ENCODE measurements at places on chromosomes 16 and 17. TPM values are rescaled to one million over a fixed set of nuclear protein-coding genes. Genes with fewer than 3 reads are reported as not detected.

- H3K36me3 ChIP-seq = peaks cover 80% of the 10 kb centered on the region
- H3K27ac ChIP-seq = peak overlapping the region; percentile 98
- no peaks in the 10 kb centered on the region for H3K27me3 ChIP-seq
- peaks cover 60% of the 10 kb centered on the region for H3K4me1 ChIP-seq
- DNase-seq = peak; percentile 46
These were observed 315.6 kb downstream of the SEC14L1 start for GRCh38 chr17:77456271-77456950.

- H3K36me3 ChIP-seq = peaks cover 9% of the 10 kb centered on the region
- peak overlapping the region; percentile 55 for H3K4me3 ChIP-seq
- H3K27ac ChIP-seq = peak overlapping the region; percentile 95
- no peaks in the 10 kb centered on the region for H3K27me3 ChIP-seq
- peaks cover 72% of the 10 kb centered on the region for H3K4me1 ChIP-seq
These were observed 6.9 kb upstream of the MAPK7 start for GRCh38 chr17:19371259-19372010.

- no peak for DNase-seq
- H3K27ac ChIP-seq = no peak overlapping the region
- H3K4me3 ChIP-seq = no peak overlapping the region
These were observed 322.5 kb downstream of the PMP22 start for GRCh38 chr17:14942526-14943190.

DNA sequence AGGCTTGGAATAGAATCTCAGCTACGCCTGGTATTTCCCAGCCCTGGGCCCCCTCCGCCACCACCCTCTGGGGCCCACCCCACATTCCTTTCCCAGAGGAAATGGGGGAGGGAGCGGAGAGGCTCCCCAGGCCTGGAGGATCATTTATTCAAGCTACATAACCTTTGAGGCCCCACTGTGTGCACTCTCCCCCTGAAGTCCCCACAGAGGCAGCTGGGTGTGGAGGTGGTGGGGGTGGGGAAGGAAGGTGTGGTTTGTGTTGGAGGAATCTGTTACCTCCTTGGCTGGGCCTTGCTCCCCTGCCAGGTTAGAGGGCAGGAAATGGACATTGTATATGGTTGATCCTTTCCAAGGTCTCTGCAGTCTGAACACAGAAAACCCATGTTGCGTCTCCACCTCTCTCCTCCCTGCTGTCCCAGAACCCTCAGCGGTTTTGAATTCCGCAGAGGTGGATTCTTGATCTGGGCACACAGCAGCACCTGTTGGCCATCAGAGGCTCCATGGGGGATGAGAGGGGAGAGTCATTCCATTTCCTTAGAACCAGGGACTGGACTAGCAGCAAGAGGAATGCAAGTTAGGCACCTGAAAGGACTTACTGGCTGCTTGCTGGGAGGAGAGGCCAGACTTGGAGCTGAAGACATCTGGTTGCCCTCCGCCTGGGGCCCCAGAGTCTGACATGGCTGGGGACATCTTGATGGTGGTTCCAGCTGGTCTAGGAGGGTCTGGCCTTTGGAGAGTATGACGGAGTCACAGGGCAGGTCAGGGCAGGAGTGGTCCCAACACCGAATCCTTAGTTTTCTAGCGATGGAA lies 23.0 kb downstream of the ARHGAP23 start:
- DNase-seq = no peak
- H3K27ac ChIP-seq = no peak overlapping the region
- peaks cover 33% of the 10 kb centered on the region for H3K27me3 ChIP-seq
- H3K4me3 ChIP-seq = no peak overlapping the region
- H3K4me1 ChIP-seq = peaks cover 13% of the 10 kb centered on the region

- H3K4me3 ChIP-seq = no peak overlapping the region
- no peaks in the 10 kb centered on the region for H3K27me3 ChIP-seq
- no peak overlapping the region for H3K27ac ChIP-seq
- no peak for DNase-seq
- H3K4me1 ChIP-seq = peaks cover 23% of the 10 kb centered on the region
These were observed 6.4 kb downstream of the PHKB start for GRCh38 chr16:47467501-47467900.

- H3K36me3 ChIP-seq = peaks cover 49% of the 10 kb centered on the region
- no peak overlapping the region for H3K4me3 ChIP-seq
- no peak overlapping the region for H3K27ac ChIP-seq
- DNase-seq = no peak
- H3K4me1 ChIP-seq = peaks cover 16% of the 10 kb centered on the region
These were observed 12.3 kb downstream of the PSMD12 start for GRCh38 chr17:67353929-67354574.

The LRRC36 gene
- not detected for total RNA-seq

The CCNF gene
- 99.3 TPM for total RNA-seq

GRCh38 chr16:87604634-87605111 lies 2.4 kb downstream of the JPH3 start:
- peak overlapping the region; percentile 36 for H3K27ac ChIP-seq
- H3K4me1 ChIP-seq = peaks cover 8% of the 10 kb centered on the region
- no peak overlapping the region for H3K4me3 ChIP-seq
- H3K27me3 ChIP-seq = peaks cover 54% of the 10 kb centered on the region
- no peak for DNase-seq

The NMRAL1 gene
- 35.9 TPM for total RNA-seq

DNA sequence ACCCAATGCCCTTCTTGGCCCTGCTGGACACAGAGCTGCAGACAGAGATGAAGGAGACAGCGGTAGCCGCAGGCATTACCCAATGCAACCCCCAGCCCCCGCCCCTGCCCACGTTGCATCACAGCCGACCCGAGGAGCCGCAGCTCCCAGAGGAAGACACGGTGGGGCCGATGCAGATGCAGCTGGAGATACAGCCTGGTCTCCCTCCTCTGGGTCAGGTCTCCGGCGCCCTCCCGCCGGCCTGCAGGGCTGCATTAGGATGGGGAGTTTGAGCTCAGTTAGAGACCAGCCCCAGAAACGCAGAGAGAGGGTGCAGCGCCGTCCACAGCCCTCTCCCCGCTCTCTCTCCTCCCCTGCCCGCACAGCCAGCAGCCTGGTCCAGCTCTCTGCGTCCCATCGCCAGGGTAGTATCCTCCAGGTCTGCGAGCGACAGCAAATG lies 19.4 kb upstream of the UBE2I start:
- no peak for DNase-seq
- H3K27ac ChIP-seq = no peak overlapping the region
- no peaks in the 10 kb centered on the region for H3K4me1 ChIP-seq
- peaks cover 33% of the 10 kb centered on the region for H3K27me3 ChIP-seq
- no peaks in the 10 kb centered on the region for H3K36me3 ChIP-seq

DNA sequence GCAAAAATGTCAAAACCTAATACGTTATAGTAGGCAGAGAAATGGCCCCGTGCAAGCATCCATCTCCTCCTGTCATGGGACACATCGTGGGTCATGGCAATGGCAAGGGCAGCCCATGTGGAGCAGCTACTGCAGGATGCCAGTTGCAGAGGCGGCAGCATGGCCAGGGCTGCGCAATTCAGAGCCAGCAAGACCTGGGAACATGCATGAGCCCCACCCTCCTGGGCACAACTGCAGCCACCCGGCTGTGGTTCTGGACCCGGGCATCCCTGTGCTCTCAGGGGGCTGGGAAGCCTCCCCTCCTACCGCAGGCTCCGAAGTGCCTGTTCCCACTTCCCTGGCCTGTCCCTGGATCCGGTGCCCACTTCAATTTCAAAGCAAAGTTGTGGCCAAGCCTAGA lies 203.6 kb downstream of the CPPED1 start:
- H3K36me3 ChIP-seq = peaks cover 6% of the 10 kb centered on the region
- peaks cover 2% of the 10 kb centered on the region for H3K27me3 ChIP-seq

- H3K4me3 ChIP-seq = no peak overlapping the region
- DNase-seq = no peak
- peaks cover 17% of the 10 kb centered on the region for H3K4me1 ChIP-seq
These were observed 2.6 kb downstream of the BAIAP3 start for GRCh38 chr16:1335996-1336395.

The CCL8 gene
- total RNA-seq = not detected

The ITGAX gene
- total RNA-seq = 2.9 TPM

DNA sequence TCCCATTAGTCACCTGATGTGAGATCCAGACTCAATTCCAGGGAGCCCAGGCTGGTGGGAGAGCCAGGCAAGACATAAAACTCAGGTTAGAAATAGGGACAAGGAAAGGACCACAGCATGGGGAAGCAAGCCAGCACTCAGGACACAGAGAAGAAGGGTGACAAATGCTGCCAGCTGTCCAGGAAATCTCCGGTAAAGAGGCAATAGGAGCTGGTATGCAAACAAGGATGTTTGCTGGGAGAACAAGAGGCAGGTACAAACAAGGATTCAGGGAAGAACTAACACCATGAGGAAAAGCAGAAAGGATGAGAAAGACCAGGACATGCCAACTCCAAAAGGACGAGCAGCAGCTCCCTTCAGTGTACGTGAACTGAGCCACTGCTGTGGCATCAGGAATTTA lies 10.2 kb upstream of the TXNDC11 start:
- DNase-seq = no peak
- H3K36me3 ChIP-seq = peaks cover 54% of the 10 kb centered on the region
- no peak overlapping the region for H3K4me3 ChIP-seq
- peaks cover 8% of the 10 kb centered on the region for H3K4me1 ChIP-seq
- no peaks in the 10 kb centered on the region for H3K27me3 ChIP-seq
- H3K27ac ChIP-seq = no peak overlapping the region

DNA sequence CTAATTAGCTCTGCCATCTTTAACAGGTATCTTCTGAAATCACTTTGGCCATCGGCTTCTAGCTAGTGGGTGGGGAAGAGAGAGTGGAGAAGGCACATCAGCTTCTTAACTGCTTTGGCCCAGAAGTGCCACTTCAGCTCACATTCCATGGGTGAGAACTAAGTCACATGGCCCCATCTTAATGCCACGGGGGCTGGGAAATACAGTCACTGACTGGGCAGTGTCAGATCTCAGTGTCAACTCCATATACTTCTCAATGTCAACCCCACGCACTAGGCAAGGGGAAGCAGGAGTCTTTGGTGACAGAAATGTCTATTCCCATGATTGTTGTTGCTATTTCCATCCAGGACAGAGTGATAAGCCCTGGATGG lies 29.4 kb downstream of the CCR7 start:
- no peak for DNase-seq
- peaks cover under 1% of the 10 kb centered on the region for H3K36me3 ChIP-seq
- H3K27me3 ChIP-seq = peaks cover 2% of the 10 kb centered on the region
- H3K4me1 ChIP-seq = peaks cover 96% of the 10 kb centered on the region
- peak overlapping the region; percentile 54 for H3K27ac ChIP-seq

The DNASE1L2 gene
- 3.4 TPM for total RNA-seq

DNA sequence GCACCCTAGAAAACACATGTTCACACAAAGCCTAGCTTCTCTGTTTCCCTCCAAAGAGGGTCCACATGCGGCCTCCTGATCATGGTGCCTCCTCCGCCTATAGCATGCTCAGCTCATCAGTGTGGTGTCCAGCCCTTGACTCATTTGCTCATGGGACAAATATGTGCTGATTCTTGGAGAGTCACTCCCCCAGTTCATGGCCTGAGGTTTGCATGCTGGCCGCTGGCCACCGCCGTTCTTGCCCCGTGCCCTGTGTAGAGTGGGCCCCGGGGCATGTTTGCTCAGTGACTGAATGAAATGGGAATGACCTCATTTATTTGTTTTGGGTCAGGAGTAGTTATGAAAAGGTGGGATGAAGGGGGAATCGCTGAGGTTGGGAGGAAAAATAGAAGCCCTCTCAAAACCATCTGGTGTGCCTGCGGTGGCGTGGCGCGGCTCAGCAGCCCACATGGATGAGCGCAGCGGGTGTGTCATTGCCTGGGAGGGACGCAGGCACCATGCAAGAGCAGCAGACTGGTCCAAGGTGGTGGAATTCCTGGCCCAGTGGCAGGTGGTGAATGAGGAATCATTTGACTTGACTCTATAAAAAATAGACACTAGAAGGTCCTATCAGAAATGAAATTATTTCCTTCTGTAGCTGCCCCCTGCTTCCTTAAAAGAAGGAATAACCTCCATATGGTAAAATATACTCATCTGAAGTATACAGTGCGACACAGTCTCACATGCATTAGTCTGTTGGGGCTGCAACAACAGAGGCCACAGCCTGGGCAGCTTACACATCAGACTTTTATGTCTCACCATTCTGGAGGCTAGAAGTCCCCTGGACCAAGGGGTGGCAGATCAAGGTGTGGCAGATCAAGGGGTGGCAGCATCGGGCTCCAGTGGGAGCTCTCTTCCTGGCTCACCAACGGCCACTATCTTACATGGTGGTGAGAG lies 31.7 kb downstream of the CRISPLD2 start:
- DNase-seq = no peak
- no peak overlapping the region for H3K4me3 ChIP-seq
- no peaks in the 10 kb centered on the region for H3K36me3 ChIP-seq
- no peak overlapping the region for H3K27ac ChIP-seq

The CACNA1G gene
- not detected for total RNA-seq

The IL17C gene
- total RNA-seq = 0.20 TPM

The PRSS8 gene
- total RNA-seq = not detected

DNA sequence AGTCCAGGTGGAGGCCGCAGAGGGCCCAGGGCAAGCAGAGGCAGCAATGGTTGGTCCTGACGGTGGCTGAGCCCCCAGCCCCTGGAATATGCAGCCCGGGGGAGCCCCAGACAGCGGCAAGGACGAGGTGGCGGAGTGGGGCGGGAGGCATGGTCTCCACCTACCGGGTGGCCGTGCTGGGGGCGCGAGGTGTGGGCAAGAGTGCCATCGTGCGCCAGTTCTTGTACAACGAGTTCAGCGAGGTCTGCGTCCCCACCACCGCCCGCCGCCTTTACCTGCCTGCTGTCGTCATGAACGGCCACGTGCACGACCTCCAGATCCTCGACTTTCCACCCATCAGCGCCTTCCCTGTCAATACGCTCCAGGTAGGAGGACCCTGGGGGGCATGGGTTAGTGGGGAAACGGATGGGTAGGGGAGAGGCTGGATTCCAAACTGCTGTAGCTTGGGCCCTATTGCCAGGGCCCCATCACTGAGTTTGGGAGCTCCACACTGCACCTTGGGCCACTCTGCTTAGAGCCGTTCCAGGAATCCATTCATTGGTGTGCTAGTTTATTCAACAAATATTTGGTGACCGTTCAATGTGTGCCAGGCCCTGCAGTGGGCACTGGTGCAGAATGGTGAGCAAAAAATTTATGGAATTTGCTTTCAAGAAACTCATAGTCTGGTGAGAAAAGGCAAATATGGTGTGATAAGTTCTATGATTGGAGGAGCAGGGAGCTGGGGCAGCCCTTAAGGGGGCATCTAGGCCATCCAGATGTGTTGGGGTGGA lies 3.8 kb downstream of the RASL10B start:
- no peak overlapping the region for H3K27ac ChIP-seq
- H3K4me3 ChIP-seq = no peak overlapping the region
- DNase-seq = no peak

DNA sequence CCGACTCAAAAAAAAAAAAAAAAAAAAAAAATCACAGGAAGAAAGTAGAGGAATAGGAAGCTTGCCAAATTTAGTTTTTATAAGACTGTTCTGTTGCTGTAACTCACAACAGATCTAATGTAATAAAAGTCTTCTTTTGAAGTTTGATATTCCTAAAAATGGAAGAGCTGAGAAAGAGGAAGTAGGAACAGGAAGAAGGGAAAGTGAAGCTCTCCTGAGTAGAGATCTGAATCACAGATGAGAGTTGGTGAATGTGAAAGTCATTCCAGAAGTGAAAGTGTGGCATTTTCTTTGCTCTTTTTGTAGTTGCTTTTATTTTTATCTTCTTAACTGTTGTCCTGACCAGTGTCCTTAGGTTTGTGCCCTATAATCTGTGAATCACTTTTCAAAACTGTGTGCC lies 2.1 kb downstream of the NMT1 start:
- peaks cover 43% of the 10 kb centered on the region for H3K4me1 ChIP-seq
- peaks cover 34% of the 10 kb centered on the region for H3K36me3 ChIP-seq
- H3K27ac ChIP-seq = peak overlapping the region; percentile 60
- H3K27me3 ChIP-seq = no peaks in the 10 kb centered on the region

The TPPP3 gene
- total RNA-seq = not detected

The MARF1 gene
- 79.9 TPM for total RNA-seq

Measured in activated CD4-positive, alpha-beta T cell treated with anti-CD3 and anti-CD28 coated beads, Interleukin-2, amount 10 ng/mL, durations not matched to agents 7 days and 5 days (primary cell).